ENCODE measurements at places on chromosomes 11 and 22.

GRCh38 chr11:126630488-126630887 lies 275.0 kb downstream of the ST3GAL4 start:
- no peak for DNase-seq

DNA sequence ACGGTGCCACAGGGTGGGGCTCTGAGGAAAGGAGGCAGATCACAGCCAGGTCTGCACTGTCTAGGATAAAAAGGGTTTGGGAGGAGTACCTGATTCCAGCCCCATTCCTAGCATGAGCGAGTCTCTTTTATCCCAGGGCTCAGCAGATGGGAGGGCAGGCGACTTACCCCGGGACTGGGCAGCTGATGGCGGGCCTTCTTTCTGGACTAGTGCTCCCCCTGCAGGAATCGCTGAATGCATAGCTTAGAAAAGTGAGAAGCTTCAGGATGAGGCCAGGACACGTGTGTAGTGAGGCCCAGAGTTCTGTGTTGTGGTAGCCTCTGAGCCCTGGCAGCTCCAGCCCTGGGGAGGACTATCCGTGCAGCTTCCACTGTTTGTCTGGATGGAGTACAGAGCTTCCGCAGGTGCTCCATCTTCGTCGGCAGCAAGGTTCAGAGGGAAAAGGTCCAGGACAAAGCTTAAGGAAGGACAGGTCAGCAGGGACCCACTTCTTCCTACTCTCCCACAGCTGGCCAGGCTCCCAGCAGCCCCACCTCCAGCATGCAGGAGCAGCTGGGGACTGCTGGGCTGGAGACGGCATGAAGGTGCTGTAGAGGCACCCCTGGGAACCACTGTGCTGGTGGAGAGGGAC lies 30.4 kb downstream of the COMMD9 start:
- no peak for DNase-seq

DNA sequence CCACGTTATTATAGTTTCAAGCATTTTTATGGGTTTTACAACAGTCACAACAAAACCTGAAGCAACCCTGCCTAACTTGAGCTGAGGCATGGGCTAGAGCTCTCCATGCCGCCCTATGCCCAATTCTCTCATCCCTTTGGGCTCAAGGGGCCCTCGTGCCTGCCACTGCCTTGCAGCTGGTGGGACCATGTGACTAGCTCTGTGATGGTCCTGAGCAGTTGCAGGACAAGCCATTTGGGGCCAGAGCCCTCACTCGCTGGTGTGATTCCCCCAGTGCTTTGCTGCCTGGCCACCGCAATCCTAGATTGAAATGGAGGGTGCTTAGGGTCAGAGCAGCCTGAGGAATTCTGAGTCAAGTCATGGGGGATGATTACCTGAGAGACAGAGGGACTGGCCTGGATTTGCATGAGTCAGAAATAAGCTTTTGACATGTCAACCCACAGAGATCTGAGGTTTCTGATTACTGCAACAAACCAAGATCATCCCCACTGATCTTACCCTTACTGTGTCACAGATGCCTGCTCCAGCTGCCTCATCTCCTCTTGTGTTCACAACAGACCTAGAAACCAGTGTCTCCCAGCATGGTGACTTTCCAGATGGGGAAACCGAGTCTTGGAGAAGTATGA lies 323.7 kb downstream of the BRD1 start:
- DNase-seq = no peak

GRCh38 chr11:128532016-128532571 lies 55.3 kb downstream of the ETS1 start:
- DNase-seq = no peak

- no peak for DNase-seq
Observed at GRCh38 chr11:65563601-65564000, 5.4 kb upstream of the LTBP3 start.

- no peak for DNase-seq
Observed at GRCh38 chr11:69114811-69115523, 40.8 kb upstream of the SMIM38 start.

- no peak for DNase-seq
Observed at GRCh38 chr22:17486313-17486712, 77.0 kb upstream of the SLC25A18 start.

GRCh38 chr11:116648247-116649174 lies 124.3 kb downstream of the BUD13 start:
- DNase-seq = no peak

DNA sequence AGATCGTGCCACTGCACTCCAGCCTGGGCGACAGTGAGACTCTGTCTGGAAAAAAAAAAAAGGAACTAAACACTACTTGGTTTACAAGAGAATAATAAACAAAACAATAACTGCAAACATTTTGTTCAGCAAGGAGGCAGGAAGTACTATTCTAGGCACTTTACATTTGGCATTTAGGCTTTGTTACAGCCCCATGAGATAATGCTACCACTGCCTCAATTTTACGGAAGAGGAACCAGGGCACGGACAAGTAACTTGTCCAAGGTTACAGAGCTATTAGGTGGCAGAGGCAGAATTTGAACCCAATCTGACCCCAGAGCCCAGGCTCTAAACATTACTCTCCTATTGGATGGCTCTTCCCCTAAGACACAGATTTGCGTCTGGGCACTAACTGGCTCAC lies 108.7 kb upstream of the AKIP1 start:
- no peak for DNase-seq

Measured in stimulated activated effector memory CD8-positive, alpha-beta T cell treated with anti-CD3 and anti-CD28 coated beads, Interleukin-12 subunit alpha, Interleukin-12 subunit beta, amount 100 ng/mL, for 72 hours (primary cell).